ENCODE measurements at places on chromosomes 7 and 10. TPM values are rescaled to one million over a fixed set of nuclear protein-coding genes. Genes with fewer than 3 reads are reported as not detected.

GRCh38 chr7:149882248-149883047 is 8.7 kb downstream of the ATP6V0E2 start:
- DNase-seq, result no peak

GRCh38 chr10:89662596-89662995 is 17.6 kb upstream of the PANK1 start:
- no peak for DNase-seq

GRCh38 chr7:29278337-29279069 is 83.9 kb downstream of the CHN2 start:
- no peak for DNase-seq

DNA sequence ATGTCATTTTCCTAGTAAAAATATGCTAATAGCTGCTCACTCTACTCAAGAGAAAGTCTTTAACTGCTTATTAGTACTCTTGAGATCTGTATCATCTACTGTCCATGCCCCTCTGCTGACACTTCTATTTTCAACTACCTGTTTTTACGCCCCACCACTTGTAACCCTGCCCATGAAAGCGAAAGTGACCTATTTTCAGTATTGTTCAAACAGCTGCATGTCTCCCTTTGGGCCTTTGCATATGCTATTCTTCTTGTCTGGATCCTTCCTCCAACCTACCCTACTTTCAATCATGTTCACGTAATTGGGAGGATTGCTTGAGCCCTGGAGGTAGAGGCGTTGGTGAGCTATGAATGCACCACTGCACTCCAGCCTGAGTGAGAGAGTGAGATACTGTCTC is 1481.3 kb downstream of the GATA3 start:
- DNase-seq, result no peak

- DNase-seq, result no peak
Measured at GRCh38 chr10:126770809-126771208, 100.3 kb upstream of the C10orf90 start.

DNA sequence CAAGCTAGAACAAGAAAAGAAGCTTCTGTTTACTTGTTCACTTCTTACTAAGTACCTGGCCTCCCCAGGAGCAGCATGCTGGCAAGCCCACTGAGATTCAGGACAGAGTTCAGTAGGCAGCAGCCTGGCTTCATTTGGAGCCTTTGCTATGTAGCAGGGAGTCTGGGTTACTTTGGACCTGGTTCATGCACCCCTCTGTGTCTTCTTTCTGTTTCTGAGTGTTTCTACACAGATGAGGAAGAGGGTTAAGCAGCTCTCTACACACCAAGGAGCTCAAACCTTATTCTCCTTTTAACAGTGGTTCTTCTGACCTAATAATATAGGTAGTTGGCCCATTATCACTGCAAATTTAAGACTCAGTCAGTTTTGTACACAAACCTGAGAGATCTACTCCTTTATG is 152.9 kb downstream of the ARID5B start:
- DNase-seq, result no peak

- no peak for DNase-seq
Measured at GRCh38 chr7:36978461-36978860, 254.2 kb upstream of the AOAH start.

GRCh38 chr7:90178679-90179278 is 24.5 kb downstream of the STEAP1 start:
- no peak for DNase-seq

DNA sequence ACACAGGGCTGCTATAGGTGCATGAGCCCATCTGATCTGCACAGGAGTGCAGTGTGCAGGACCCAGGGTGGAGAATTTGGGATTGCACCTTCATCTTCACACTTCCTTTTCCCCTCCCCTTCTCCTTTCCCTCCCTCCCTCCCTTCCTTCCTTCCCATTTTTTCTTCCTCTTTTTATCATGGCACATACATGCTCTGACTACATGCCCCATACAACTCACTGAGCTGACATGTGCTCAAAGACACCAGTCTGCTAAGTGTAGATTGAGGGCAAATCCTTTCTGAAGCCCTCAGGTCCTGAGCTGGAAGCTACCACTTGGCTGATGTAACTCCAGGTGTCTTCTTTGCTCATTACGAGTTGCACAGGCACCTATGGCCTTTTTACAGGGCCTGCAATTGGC is 365.3 kb upstream of the ZNF32 start:
- no peak for DNase-seq

- peak; percentile 88 for DNase-seq
Measured at GRCh38 chr10:20745556-20746375, 151.3 kb downstream of the NEBL start.

DNA sequence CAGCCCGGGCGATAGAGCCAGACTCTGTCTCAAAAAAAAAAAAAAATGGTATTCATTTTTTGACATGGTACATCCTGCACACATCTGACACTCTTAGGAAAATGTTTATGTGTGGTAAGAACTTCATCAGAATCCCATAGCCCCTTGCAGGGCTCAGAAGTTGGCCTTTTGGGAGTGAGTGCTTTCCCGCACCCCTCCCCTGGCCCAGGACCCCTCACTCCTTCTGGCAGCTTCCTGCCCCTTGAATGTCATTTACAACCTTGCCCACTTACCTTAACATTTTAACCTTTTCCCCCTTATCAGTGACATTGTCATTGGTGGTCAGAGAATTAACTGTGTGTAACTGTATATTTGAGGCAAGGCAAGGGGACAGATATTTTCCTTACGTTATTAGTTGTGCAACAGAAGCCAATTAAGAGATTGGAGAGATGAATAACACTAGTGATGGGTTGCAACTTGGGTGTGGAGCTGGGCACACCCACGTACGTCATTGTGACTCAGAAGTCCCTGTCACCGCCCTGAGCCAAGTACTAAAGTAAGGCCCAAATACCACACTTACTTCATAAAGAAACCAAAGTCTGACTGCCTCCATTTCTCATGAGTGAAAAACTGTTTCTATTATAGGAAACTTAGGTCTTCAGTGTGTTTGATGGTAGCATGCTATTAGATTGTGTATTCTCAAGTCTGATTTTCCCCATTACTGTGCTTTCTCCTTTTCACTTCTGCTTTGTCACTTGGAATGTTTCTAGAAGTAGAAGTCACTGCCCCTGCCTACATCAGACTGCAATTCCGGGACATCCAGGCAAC is 31.6 kb downstream of the OGDH start:
- DNase-seq, result no peak

DNA sequence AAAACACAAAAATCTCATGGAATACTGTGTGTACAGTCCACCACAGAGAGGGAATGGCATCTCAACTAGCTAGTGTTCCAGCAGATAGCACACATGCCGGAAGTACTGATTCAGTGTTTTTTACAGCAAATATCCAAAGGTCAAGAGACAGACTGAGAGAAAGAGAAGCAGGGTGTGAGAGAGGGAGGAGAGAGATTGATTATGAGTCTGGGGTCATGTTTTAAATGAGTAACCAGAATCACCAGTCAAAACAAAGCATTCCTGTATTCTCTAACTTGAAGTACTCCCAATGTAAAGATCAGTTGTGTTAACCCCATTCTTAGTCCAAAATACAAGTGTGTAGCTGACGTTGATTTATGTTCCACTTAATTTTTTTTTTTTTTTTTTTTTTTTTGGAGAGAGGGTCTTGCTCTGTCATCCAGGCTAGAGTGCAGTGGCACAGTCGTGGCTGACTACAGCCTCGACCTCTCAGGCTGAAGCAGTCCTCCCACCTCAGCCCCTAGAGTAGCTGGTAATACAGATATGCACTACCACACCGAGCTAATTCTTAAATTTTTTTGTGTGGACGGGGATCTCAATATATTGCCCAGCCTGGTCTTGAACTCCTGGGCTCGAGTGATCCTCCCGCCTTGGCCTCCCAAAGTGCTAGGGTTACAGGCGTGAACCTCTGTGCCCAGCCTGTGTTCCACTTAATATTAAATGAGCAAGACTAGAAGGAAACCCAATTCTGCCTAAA is 114.2 kb downstream of the TAF3 start:
- no peak for DNase-seq

DNA sequence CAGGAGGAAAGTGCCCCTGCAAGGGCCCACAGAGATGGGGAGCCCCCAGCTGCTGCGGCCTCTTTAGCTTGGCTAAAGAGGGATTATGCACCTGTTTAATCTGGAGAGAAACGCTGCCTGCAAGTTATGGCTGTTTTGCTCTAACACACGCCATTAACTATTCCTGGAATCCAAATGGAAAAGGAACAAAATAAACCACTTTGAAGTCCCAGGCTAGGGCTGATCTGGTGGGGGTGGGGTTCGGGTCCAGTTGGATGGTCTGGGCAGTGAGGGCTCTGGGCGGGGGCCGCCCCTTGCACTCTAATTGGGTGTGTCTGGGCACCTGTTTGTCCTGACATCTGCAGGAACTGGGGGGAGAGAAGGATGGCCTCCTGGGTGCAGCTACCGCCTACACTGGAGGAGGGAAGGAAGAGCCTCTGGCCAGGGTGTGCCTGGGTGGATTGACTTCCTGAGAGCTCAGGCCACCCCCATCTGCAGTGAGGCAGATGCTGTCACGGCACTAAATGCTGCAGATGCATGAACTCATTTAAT is 300.6 kb downstream of the ZEB1 start:
- DNase-seq, result peak; percentile 42

DNA sequence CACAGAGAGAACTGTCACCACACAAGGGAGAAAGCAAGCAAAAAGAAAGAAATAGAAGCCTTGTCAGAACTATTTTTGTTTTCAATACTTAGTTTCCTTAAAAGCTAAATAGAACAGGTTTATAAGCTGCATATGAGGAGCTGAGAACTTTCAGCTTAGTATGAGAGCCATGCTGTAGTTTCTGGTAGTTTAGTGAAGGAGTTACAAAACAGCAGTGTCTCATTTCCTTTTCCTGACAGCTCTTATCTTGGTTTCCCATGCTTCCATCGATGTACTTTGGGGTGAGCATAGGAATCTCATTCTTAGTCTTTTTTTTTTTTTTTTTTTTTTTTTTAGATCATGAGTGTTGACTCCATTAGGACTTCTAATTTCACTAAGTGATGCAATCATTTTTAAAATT is 8.6 kb upstream of the CHRM2 start:
- no peak for DNase-seq

DNA sequence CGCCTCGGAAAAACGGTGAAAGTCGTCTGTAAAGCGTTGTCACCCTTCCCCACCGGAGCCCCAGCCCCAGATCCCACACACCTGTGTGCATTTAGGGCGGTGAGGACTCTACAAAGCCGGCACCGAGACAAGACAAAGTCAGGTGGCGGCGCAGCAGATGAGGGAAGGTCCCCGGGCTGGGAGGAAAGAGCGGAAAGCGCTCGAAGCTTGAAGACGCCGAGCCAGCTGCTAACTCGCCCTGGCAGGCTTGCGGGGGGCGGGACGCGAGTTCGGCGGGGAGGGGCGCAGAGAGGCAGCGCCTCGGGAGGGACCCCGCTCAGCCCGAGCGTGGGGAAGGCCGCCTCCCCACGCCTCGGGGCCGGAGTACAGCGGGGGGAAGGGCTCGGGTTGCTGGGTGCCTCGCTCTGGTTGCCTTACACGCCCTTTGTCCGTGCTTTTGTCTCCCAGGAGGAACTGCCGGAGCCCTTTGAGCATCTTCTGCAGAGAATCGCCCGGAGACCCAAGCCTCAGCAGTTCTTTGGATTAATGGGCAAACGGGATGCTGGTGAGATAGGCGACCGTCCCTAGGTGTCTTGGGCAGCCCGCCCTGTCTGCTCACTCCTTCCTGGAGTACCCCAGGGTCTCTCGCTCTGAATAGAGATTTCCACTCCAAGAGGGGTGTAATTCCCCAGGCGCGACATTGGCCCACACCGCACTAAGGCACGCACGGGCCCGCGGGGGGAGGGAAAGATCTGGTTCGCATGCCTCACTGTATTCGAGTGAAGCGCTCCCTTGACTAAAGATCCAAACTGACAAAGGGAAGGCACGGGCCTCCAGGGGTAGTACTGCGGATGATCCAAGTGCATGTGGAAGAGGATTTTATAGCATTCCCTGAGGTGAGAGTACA is 1.6 kb downstream of the TAC1 start:
- DNase-seq, result no peak

- peak; percentile 16 for DNase-seq
Measured at GRCh38 chr7:30938435-30939316, 25.1 kb upstream of the GHRHR start.

GRCh38 chr7:132614428-132615318 is 38.4 kb upstream of the PLXNA4 start:
- DNase-seq, result peak; percentile 26

- no peak for DNase-seq
Measured at GRCh38 chr7:103947026-103947655, 42.3 kb downstream of the RELN start.

GRCh38 chr10:24574161-24574560 is 149.5 kb downstream of the ARHGAP21 start:
- DNase-seq, result no peak

GRCh38 chr7:66118603-66119002 is 4.0 kb downstream of the CRCP start:
- no peak for DNase-seq

- no peak for DNase-seq
Measured at GRCh38 chr7:92674379-92674778, 84.2 kb upstream of the FAM133B start.

GRCh38 chr7:1560620-1561031 is 4.6 kb upstream of the TMEM184A start:
- no peak for DNase-seq

SH3PXD2A gene
- total RNA-seq, result 52.0 TPM

SLC29A4 gene
- total RNA-seq, result 4.9 TPM

UPK3B gene
- 1.7 TPM for total RNA-seq

SUN3 gene
- total RNA-seq, result not detected

ABCC2 gene
- 2.1 TPM for total RNA-seq

PRRT4 gene
- total RNA-seq, result 4.1 TPM

SYNPO2L gene
- total RNA-seq, result 2.8 TPM

PRKG1 gene
- 41.8 TPM for total RNA-seq

LYZL2 gene
- not detected for total RNA-seq

VDAC2 gene
- 105 TPM for total RNA-seq

FAM131B gene
- total RNA-seq, result 0.59 TPM

EGR2 gene
- 14.9 TPM for total RNA-seq

EBLN1 gene
- total RNA-seq, result not detected

CPA1 gene
- total RNA-seq, result 0.79 TPM

Measured in skin of body (tissue), 3 donors.